ENCODE measurements at places on chromosomes 2 and 18.

- H3K27ac ChIP-seq: no peak overlapping the region
- H3K27me3 ChIP-seq: no peaks in the 10 kb centered on the region
- no peak overlapping the region for H3K4me3 ChIP-seq
- H3K4me1 ChIP-seq: no peaks in the 10 kb centered on the region
These were observed 252.2 kb upstream of the CDH20 start for GRCh38 chr18:61080954-61081528.

- H3K27me3 ChIP-seq: no peaks in the 10 kb centered on the region
- H3K4me1 ChIP-seq: peaks cover 22% of the 10 kb centered on the region
- H3K4me3 ChIP-seq: no peak overlapping the region
These were observed 185.4 kb downstream of the LDLRAD4 start for GRCh38 chr18:13403786-13404549.

GRCh38 chr2:10981941-10982431 lies 70.3 kb downstream of the KCNF1 start:
- H3K4me1 ChIP-seq: peaks cover 2% of the 10 kb centered on the region
- no peaks in the 10 kb centered on the region for H3K36me3 ChIP-seq
- H3K27ac ChIP-seq: no peak overlapping the region
- H3K27me3 ChIP-seq: peaks cover 19% of the 10 kb centered on the region
- no peak for DNase-seq

DNA sequence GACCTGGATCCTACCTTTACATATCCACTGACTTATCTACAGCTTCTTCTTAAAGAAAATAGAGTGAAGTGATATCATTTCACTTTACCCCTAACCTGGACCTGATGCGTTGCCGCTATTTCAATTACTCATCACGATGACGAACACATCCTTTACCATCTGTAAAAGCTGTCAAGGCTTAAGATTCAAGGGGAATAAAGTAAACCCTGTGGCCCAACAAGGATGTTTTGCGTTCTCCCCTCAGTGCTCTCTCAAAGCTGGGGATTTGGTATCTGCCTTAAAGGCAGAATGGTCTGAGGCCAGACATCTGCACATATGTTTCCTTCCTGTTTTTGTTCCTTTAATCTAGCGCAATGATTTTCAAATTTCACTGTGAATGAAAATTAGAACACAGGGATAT lies 100.1 kb upstream of the KLF7 start:
- H3K4me3 ChIP-seq: no peak overlapping the region
- H3K4me1 ChIP-seq: peaks cover 4% of the 10 kb centered on the region
- no peaks in the 10 kb centered on the region for H3K27me3 ChIP-seq

DNA sequence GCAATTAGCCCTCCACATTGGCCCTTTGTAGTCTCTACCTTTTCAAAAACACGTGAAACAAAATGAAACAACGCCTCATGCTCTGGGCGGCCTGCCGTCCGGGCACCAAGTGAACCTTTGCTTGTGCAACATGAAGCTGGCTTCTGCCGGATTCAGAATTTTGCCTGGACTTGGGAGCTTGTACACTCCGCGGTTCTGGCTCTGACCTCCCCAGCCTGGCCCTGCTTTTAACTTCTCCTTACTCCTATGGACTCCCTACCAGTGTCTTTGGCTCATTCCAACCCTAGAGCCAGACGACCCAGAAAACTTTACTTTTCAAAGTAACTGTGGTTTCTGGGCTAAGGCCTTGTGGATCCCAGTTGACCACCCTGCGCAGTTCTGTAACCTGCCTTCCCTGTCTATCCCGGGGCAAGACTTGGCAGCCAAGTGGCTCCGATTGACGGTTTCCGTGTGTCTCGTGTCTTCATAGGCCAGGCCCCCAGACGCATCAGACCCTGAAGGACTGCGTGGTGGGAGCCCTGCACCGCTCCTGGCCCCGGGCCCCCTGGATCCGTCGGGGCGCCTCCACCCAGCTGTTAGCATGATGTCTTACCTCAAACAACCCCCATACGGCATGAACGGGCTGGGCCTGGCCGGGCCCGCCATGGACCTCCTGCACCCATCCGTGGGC lies 1.9 kb downstream of the OTX1 start:
- no peak overlapping the region for H3K27ac ChIP-seq
- DNase-seq: no peak
- H3K36me3 ChIP-seq: peaks cover 4% of the 10 kb centered on the region
- H3K27me3 ChIP-seq: peaks cover 41% of the 10 kb centered on the region
- H3K4me1 ChIP-seq: peaks cover 79% of the 10 kb centered on the region
- peak overlapping the region; percentile 64 for H3K4me3 ChIP-seq

GRCh38 chr2:158746488-158746887 lies 48.6 kb upstream of the DAPL1 start:
- H3K4me3 ChIP-seq: no peak overlapping the region
- no peaks in the 10 kb centered on the region for H3K4me1 ChIP-seq
- no peaks in the 10 kb centered on the region for H3K36me3 ChIP-seq
- H3K27ac ChIP-seq: no peak overlapping the region
- peaks cover 26% of the 10 kb centered on the region for H3K27me3 ChIP-seq

- H3K4me3 ChIP-seq: no peak overlapping the region
- no peaks in the 10 kb centered on the region for H3K4me1 ChIP-seq
- no peaks in the 10 kb centered on the region for H3K36me3 ChIP-seq
- peaks cover 4% of the 10 kb centered on the region for H3K27me3 ChIP-seq
- no peak overlapping the region for H3K27ac ChIP-seq
These were observed 70.3 kb upstream of the ZNF521 start for GRCh38 chr18:25422230-25422629.

- no peak overlapping the region for H3K4me3 ChIP-seq
- H3K4me1 ChIP-seq: peaks cover 7% of the 10 kb centered on the region
- H3K36me3 ChIP-seq: peaks cover 27% of the 10 kb centered on the region
- H3K27ac ChIP-seq: no peak overlapping the region
- no peak for DNase-seq
These were observed 152.6 kb downstream of the EXOC6B start for GRCh38 chr2:72673279-72673678.

- peaks cover 10% of the 10 kb centered on the region for H3K27me3 ChIP-seq
- no peak overlapping the region for H3K4me3 ChIP-seq
These were observed 116.5 kb upstream of the LYPD6 start for GRCh38 chr2:149213764-149214493.

- no peaks in the 10 kb centered on the region for H3K36me3 ChIP-seq
- H3K4me1 ChIP-seq: peaks cover 16% of the 10 kb centered on the region
- no peak for DNase-seq
- no peaks in the 10 kb centered on the region for H3K27me3 ChIP-seq
- H3K27ac ChIP-seq: no peak overlapping the region
These were observed 9.8 kb upstream of the RNF138 start for GRCh38 chr18:32081881-32082280.

DNA sequence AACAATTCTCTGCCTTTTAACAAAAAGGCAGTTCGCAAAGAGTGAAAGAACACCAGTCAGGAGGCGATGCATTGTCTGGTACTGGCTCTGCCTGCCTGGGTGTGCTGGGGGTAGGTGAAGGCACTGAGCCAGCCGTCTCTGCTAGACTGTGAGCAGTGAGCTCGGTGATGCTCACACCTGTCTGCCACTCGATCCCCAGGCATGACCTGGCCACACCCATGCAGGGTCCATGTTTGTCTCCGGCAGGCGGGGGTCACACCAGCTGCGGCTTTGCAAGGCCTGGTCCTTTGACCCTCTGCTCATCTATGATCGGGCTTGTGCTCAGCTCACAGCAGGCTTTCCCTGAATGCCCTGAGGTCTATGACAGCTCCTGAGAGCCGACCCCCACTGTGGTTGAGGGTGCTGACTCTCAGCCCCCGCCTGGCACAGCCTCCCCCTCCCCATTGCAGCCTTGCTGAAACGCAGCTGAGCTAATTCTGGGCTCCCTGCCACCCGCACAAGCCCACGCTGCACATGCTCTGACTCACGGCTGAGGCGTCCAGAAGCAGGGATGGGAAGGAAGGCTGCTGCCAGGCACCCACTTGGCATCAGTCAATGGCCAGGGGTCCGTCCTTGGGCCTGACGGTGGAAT lies 23.7 kb downstream of the CRACDL start:
- peaks cover 17% of the 10 kb centered on the region for H3K27me3 ChIP-seq
- H3K4me1 ChIP-seq: peaks cover 57% of the 10 kb centered on the region
- H3K4me3 ChIP-seq: peak overlapping the region; percentile 29
- DNase-seq: no peak
- H3K27ac ChIP-seq: peak overlapping the region; percentile 63

DNA sequence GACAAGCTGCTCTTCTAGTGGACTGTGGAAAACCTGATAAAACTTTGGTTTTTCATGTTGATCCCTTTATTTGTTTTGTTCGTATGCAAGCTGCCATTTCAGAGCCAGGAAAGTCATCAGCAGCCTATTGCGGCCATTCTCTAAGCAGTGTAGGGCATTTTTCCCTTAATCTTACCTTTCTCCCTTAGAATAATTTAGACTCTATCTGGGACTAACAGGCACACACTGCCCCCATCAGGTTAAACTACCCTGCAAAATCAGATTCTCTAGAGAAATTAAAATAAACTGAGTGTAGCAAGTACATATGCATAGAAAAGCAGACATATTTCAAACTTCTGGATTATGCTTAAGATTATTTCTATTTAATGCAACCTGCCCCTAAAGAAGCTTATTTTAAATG lies 347.5 kb downstream of the METTL4 start:
- no peaks in the 10 kb centered on the region for H3K4me1 ChIP-seq
- no peak for DNase-seq
- no peaks in the 10 kb centered on the region for H3K36me3 ChIP-seq
- H3K27me3 ChIP-seq: peaks cover 9% of the 10 kb centered on the region
- H3K27ac ChIP-seq: no peak overlapping the region
- no peak overlapping the region for H3K4me3 ChIP-seq

- peaks cover 14% of the 10 kb centered on the region for H3K36me3 ChIP-seq
- no peak overlapping the region for H3K27ac ChIP-seq
- DNase-seq: no peak
- no peaks in the 10 kb centered on the region for H3K27me3 ChIP-seq
- no peak overlapping the region for H3K4me3 ChIP-seq
These were observed 57.3 kb upstream of the EML6 start for GRCh38 chr2:54666131-54666633.

- H3K4me1 ChIP-seq: no peaks in the 10 kb centered on the region
- no peak for DNase-seq
- peaks cover 41% of the 10 kb centered on the region for H3K36me3 ChIP-seq
- H3K4me3 ChIP-seq: no peak overlapping the region
- no peaks in the 10 kb centered on the region for H3K27me3 ChIP-seq
These were observed 163.0 kb downstream of the SEPTIN10 start for GRCh38 chr2:109450574-109451273.

DNA sequence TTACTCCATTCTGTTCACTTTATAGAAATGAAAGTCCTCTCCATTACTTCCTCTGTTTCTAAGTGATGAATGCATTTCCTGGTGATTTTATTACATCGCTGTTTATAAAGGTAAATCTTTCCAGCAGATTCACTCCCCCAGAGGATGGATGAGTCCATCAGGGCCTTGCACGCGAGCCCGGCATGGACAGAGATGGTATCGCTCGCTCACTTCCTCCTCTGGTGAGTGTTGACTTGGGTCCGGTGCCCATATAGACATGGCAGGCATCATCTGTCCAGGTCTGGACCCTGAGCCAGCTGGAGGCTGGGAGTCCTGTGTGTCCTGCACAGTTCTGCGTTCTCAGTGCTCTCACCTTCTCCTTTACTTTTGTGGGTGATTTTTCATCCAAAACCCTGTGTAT lies 733.6 kb upstream of the SALL3 start:
- no peak for DNase-seq
- no peaks in the 10 kb centered on the region for H3K27me3 ChIP-seq
- no peak overlapping the region for H3K4me3 ChIP-seq
- H3K36me3 ChIP-seq: no peaks in the 10 kb centered on the region
- H3K4me1 ChIP-seq: no peaks in the 10 kb centered on the region

DNA sequence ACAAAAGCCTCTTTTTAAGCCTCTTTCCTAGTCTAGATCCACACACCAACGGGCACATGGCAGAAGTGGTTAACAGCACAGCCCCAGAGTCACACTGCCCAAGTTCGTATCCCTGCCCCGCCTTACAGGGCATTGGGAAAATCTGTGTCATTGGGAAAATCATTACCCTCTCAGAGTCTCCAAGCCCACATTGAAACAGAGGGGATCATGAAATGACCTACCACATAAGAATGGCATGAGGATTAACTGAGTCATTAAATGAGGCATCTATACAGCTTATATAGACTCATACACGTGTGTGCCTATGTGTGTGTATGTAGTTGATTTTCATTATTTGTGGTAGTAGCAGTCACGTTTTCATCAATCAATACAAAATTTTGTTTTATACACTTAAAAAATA lies 469.0 kb upstream of the POU3F3 start:
- peaks cover 15% of the 10 kb centered on the region for H3K27me3 ChIP-seq
- DNase-seq: no peak
- no peaks in the 10 kb centered on the region for H3K36me3 ChIP-seq
- H3K4me3 ChIP-seq: no peak overlapping the region
- H3K4me1 ChIP-seq: no peaks in the 10 kb centered on the region
- no peak overlapping the region for H3K27ac ChIP-seq

DNA sequence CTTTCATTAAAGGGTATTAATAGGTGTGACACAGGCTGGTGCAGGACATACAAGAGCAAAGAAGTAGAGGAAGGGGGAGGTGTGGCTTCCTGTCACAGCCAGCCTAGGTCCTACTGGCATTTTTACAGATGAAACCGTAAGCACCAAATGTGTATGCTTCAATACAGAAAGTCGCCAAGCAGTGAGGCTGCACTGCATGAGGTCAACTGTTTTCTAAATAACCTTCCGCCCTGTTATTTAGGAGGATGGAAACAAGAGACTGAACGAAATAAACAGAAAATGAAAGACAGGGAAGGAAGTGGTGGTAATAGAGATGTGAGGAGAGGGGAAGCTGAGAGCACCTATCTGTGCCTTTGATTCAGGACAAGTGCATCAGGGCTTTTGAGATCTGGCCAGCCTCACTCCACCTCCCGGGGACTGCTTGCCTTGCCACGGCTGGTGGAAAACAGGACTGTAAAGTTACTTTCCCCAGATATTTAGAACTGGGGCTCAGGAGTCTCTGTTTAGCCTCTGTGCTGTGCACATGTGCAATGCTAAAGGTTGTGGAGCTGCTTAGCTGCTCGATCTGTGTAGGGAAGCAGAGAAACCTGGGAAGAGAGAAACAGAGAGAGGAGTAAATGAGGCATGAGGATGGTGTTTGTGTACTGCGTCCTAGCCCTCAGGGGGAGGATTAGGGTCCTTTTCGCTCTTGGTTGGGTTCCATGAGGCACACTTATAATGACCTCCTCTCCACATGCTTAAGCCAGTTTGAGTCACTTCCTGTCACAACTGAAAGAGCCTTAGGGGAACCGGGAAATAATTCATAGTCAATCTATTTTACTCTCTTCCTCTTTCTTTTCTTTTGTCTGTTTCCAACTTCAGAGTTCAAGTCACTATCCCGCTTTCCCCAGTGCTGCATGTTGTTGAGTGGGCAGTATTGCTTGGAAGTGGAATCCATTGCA lies 62.3 kb upstream of the BOD1L2 start:
- H3K4me1 ChIP-seq: peaks cover 31% of the 10 kb centered on the region
- no peak for DNase-seq
- H3K36me3 ChIP-seq: no peaks in the 10 kb centered on the region
- peak overlapping the region; percentile 74 for H3K4me3 ChIP-seq
- H3K27me3 ChIP-seq: peaks cover 1% of the 10 kb centered on the region
- H3K27ac ChIP-seq: no peak overlapping the region

GRCh38 chr2:23636426-23636825 lies 251.4 kb downstream of the KLHL29 start:
- H3K27ac ChIP-seq: no peak overlapping the region
- H3K4me3 ChIP-seq: no peak overlapping the region
- peaks cover 3% of the 10 kb centered on the region for H3K36me3 ChIP-seq
- peaks cover 4% of the 10 kb centered on the region for H3K4me1 ChIP-seq
- H3K27me3 ChIP-seq: no peaks in the 10 kb centered on the region
- DNase-seq: no peak

- H3K4me1 ChIP-seq: no peaks in the 10 kb centered on the region
- no peaks in the 10 kb centered on the region for H3K27me3 ChIP-seq
- no peaks in the 10 kb centered on the region for H3K36me3 ChIP-seq
These were observed 329.5 kb downstream of the RAD51AP2 start for GRCh38 chr2:17188721-17189120.

- H3K36me3 ChIP-seq: no peaks in the 10 kb centered on the region
- no peak overlapping the region for H3K27ac ChIP-seq
- DNase-seq: no peak
- peaks cover 17% of the 10 kb centered on the region for H3K27me3 ChIP-seq
- H3K4me1 ChIP-seq: no peaks in the 10 kb centered on the region
These were observed 417.6 kb upstream of the MEX3C start for GRCh38 chr18:51614967-51615571.

Data from naive thymus-derived CD8-positive, alpha-beta T cell (primary cell).